Osteocyte (in vitro differentiated cells): ENCODE measurements at places on chromosomes 12 and 14. TPM values are rescaled to one million over a fixed set of nuclear protein-coding genes. Genes with fewer than 3 reads are reported as not detected.

Gene STON2
- total RNA-seq, result not detected in 2 replicates

Gene SEL1L
- total RNA-seq, result 140 and 146 TPM in 2 replicates

Gene SRSF5
- total RNA-seq, result 245 and 279 TPM in 2 replicates

Gene PPP1CC
- total RNA-seq, result 99.0 and 102 TPM in 2 replicates

Gene PLEK2
- not detected in 2 replicates for total RNA-seq

Gene ASIC1
- total RNA-seq, result 2.1 and 3.0 TPM in 2 replicates

GRCh38 chr12:52316701-52317100 lies 4.5 kb downstream of the KRT83 start:
- peak; percentile 69 for DNase-seq

DNA sequence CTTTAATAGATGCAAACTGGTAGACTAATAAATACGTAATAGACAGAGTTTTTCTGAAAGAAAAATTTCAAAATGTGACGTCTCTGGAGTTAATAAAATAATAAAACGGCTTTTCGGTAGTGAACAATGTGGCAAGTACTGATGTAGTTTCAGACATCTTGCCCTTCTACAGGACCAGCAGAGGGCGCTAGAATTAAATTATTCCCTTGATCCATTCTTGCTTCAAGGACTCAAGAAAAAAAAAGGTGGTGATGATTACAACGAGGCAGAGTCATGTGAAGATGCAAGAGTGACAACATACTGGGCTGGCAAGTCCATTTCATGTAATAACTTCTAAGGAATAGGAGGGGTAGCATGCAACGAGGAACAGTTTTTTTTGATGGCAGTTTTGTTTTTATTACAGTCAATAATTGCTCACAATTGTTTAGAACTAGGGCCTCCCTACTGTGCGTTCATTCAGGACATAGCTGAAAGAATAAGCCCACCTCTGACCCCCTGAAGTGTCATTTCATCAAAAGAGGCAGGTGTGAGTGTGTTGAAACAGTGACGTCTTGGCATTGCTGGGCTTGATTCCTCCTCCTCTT lies 101.0 kb upstream of the GZMB start:
- DNase-seq, result no peak

DNA sequence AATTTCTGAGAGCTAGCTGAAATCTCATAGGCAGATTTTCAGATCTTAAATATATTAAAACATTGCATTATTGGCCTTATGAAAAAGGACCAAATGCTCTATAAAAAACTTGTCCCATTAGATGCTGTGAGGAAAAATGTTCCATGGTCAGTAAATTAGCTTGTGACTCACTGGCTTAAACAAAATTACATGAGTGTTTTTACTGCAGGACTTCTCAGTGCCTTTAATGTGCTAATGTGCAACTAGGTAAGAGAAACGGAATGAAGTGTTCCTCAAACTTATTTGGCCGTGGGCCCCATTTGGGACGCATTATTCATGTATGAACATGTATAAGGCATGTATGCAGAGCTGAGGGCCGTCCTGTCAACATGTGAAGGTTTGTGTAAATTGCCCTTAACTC lies 41.7 kb downstream of the MYRFL start:
- no peak for DNase-seq

GRCh38 chr14:78240567-78240966 lies 70.4 kb downstream of the NRXN3 start:
- DNase-seq, result no peak

- no peak for DNase-seq
These were observed 6.5 kb upstream of the TMBIM4 start for GRCh38 chr12:66176105-66176900.

GRCh38 chr12:40566271-40566670 lies 126.0 kb upstream of the CNTN1 start:
- DNase-seq, result no peak

- no peak for DNase-seq
These were observed 244.7 kb upstream of the KRR1 start for GRCh38 chr12:75756111-75756510.

- DNase-seq, result no peak
These were observed 633.6 kb downstream of the BCL11B start for GRCh38 chr14:98638366-98638765.
